HT-29 (cell line): ENCODE measurements at places on chromosomes 11 and 22.

DNA sequence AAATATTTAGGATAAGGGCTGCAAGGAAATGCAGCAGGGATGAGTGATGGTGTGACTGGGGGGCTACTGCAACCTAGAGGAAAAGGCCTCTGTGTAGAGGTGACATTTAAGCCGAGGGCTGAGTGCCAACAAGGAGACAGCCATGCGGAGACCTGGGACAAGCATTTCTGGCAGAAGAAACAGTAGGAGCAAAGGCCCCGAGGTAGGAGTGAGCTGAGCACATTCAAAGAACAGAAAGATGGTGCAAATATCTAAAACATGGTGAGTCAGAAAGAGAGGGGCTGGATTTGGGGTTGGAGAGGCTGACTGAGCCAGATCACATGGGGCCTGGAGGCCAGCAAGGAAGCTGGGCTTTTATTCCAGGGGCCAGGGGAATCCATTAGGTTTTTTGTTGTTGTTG is 55.1 kb upstream of the INCENP start:
- DNase-seq: no peak

DNA sequence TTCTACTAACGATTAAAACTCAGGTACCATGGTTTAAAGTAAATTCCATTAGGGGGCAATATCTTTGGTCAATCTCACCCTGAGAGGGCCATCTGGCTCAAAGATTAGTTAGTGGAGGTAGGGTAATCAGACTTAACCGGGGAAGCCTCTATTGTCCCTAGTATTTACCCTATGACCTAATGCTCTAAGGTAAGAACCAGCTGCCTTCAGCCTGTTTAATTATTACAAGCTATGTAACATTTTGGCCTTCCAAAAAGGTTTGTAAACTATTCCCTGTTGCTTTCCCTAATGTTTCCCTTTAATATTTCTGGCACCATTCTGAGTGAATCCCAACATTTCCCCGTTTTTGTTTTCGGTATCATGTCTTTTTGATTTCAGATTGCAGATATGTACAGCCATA is 15.1 kb upstream of the GLYATL1 start:
- no peak for DNase-seq

- DNase-seq: no peak
These were observed 135.3 kb upstream of the TEAD1 start for GRCh38 chr11:12538889-12539421.

- no peak for DNase-seq
These were observed 520.4 kb downstream of the TBC1D22A start for GRCh38 chr22:47282851-47283250.

DNA sequence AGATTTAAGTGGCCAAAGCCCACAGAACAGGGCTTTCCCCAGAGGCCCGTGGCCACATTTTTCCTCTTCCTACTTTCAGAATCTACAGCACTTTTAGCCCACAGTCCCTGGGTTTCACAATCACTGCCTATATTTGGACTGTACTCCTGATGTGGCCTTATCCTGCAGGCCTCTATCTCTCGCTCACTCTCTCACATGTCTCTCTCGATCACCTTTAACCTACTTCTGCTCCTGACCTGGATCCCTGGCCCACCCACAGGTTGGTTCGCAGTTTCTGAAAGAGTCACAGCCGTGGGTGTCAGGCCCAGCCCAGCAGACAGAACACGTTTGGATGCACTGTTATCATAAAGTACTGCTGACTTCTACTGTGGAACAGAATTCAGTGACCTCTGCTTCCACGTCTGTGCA is 55.5 kb downstream of the LARGE1 start:
- no peak for DNase-seq
